Colonic mucosa (tissue), 4 donors: ENCODE measurements at places on chromosomes 6 and 20.
A peak's percentile ranks its signal among the peaks of the same experiment; 100 is the strongest.

DNA sequence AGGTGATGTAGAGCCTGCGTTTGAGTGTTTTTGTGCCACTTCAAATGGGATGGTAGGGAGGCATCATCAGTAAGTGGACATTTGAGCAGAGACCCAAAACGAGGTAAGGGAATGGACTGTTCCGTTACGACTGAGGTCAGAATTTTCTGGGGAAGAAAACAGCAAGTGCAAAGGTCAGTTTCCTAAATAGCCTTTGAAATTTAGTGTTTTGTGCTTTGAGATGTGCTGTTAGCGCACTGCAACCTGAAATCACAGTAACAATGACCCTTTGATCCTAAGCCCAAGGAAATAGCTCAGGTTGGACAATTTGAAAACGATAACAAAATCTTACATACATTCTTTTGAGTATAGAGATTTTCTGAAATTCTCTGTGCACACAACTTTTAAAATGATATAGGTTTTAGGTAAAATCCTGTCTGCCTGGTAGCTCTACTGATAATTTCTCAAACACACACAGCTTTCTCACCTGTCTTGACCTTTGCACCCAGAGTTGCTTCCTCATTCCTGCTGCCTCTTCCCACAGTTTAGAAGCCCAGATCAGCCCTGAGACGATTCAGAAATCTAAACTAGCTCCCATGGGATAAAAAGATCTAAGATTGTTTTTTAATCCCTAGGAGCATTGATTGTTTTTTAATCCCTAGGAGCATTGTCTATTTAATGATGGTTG is 22.1 kb downstream of the DCBLD1 start:
- peak; percentile 63 for DNase-seq

GRCh38 chr6:99478483-99478882 is 36.7 kb downstream of the USP45 start:
- DNase-seq, result no peak

DNA sequence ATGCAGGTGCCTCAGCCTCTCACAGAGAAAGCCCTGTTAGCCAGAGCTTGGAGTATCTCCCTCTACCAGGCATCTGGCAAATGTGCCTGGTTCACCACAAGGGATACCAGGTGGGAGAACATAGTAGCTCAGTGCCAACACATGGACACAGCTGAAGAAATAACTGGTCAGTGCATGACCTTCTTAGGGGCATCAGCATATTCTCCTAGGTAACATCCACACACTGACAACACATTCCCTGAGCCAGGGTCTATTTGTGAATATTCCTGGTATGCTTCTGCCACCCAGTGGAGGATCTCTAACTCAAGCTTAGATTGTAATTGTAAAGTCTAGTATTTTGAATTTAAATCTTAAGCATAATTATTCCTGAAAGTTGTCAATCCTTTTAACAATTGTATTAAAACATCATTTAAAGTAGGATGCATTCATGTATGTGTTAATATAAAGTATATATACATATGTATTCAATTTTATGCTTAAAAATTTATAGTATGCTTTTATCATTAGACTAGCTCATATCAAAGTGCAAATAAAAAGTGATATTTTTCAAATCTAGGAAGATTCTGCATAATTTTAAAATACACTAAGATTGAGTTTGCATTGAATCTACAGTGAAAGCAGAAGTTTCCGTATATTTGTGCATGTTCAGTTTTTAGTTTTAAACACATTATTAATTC is 45.3 kb upstream of the COL21A1 start:
- peak; percentile 35 for DNase-seq

GRCh38 chr6:85416049-85416448 is 33.8 kb upstream of the NT5E start:
- DNase-seq, result no peak

GRCh38 chr6:123575188-123575587 is 61.6 kb downstream of the TRDN start:
- DNase-seq, result no peak

GRCh38 chr6:168216751-168217191 is 102.8 kb downstream of the DACT2 start:
- DNase-seq, result no peak

- DNase-seq, result no peak
Observed at GRCh38 chr6:109706513-109706912, 15.4 kb downstream of the FIG4 start.

- DNase-seq, result peak; percentile 31
Observed at GRCh38 chr6:111871725-111872400, 1.4 kb downstream of the FYN start.

GRCh38 chr6:24403501-24403824 is 727 bp downstream of the MRS2 start:
- DNase-seq, result no peak

DNA sequence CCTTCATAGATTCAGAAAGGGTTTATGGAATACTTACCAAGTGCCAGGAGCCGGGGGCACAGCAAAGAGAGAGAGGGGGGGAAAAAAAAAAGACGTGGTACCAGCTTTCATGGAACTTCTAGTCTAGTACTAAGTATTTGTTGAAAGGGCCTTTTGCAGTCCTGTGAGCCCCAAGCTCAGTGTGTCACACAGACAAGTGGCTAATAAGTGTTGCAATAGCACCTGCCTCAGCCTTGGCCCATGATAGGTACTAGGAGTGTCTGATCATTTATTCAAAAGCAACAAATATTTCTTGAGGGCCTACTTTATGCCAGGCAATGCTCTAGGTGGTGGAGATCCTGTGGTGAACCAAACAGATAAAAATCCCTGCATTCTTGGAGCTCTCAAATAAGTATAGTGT is 7.9 kb downstream of the MYLK2 start:
- DNase-seq, result no peak

- DNase-seq, result no peak
Observed at GRCh38 chr6:56490993-56491392, 151.7 kb downstream of the DST start.

GRCh38 chr6:140775061-140775460 is 1357.7 kb upstream of the GJE1 start:
- DNase-seq, result no peak

DNA sequence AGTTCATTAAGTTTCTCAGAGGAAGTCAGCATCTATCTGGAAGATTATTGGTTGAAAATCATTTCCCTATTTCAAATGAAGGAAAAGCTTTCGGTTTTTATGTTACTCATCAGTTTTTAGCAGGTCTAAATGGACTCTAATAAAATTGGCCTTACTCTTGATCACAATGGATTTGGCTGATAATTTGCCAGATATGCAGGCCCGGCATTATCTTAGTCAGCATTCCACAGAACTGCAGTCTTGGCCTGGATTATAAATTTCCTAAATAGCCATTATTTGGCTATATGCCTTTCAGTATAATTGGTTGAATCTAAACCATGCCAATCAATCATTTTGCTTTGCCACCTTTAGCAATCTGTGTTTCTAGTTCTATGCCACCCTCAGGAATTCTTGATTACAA is 91.7 kb upstream of the KCNQ5 start:
- no peak for DNase-seq

DNA sequence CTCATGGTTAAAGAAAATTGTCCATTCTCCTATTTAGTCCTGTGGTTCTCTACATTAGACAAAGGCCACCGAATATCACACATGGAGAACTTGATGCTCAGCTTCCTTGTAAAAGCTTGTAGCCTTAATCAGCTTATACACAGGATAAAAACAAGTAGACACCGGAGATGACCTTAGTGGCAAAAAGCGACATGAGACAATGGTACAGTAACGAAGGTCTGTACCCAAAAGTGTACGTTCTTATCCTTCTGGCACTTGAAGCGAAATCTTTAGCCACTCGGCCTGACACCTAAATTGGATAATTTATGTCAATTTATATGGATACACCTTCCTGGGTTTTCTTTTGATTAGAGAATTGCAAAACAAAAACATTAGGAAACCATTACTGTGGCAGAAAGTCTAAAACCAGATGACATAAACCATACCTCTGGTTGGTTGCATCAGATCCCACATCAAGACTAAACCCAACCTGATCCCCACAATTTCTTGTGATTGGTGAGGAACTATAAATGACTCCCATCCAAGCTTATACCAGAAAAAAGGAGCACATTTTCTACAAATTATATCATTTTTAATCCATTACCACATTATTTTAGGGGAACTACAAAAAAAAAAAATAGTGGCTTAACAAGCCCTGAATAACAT is 6.1 kb downstream of the RBM39 start:
- no peak for DNase-seq

- no peak for DNase-seq
Observed at GRCh38 chr20:6533351-6533750, 234.1 kb upstream of the BMP2 start.

DNA sequence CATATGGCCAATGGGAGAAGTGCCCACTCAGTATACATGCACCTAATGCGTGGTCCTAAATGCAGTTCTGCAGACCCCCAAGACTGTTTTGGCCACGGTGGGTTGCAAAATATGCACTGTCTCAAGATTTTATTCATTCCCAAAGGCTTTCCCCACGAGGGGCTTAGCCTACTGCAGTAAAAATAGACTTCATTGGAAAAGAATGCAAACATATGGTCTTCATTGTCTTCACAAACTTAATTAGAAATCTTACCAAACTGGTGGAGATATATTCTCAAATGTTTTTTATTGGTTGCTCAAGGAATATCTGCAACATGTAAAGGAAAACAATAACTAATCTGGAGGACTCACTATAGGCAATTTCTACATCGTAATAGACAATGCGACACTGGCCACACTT is 31.6 kb upstream of the PRL start:
- no peak for DNase-seq

DNA sequence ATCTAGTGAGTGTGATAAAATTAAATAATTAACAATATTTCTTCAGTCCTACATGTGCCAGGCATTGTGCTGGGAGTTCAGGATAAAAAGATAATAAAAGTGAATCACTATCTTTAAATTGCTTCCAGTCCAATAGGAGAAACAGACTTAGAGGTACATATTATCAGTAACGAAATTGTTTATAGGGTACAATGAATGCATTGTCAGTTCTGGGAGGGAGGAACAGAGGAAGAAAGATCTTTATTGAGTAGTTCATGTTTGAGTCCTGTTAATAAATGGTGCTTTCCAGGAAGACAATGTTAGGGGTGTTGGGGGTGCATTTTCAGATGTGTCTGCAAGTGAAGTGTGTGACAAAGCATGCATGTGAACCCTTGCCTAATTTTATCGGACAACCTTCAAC is 183.1 kb downstream of the OGFRL1 start:
- DNase-seq, result no peak

DNA sequence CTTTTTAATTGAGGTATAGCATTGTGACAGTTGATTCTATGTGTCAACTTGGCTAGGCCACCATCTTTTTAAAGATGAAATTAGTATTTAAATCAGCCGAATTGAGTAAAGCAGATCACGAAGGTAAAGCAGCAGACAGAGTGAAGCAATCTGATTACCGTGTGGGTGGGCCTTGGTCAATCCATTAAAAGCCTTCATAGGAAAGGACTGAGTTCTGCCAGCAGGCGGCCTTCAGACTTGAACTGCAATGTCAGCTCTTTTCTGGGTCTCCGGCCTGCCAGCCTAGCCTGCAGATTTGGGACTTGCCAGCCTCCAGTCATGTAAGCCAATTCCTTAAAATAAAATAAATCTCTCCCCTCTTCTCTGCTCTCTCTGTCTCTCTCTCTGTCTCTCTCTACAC is 22.4 kb upstream of the TGM2 start:
- no peak for DNase-seq

DNA sequence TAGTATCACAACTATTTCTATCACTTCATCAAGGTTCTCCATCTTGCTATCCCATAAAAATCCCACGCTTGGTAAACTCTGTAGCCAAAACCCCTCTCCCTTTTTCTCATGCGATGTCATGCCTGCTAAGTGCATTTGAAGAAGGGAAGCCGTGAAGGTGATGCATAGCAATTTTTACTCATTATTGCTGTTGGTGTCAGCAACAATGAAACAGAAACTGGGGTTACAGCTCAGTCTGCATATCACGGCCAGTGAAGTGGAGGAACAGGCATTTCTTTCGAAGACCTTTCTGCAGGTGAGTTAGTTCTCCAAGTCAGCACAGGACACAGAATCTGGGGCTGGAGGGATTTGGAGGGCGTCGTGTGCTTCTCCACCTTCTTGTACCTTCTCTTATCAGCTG is 5.8 kb downstream of the UNC93A start:
- no peak for DNase-seq

GRCh38 chr6:119887666-119888065 is 538.1 kb upstream of the MAN1A1 start:
- no peak for DNase-seq

DNA sequence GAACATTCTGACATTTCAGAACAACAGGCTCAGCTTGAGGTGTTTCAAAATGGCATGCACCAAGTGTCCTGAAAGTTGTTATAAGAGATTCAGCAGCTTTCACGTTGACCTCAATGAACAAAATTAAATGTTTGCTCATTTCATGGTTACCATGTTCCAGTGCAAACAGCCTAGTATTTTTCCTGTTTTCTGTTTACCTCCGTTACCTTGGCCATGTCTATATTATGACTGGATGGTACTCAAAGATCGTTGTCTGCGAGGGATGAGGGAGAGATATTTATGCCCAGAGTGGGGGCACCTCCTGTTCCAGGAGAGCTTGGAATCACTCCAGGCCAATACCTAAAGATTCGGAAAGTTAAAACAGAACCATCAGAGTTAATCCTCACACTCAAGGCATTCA is 83.8 kb upstream of the SASH1 start:
- DNase-seq, result no peak

DNA sequence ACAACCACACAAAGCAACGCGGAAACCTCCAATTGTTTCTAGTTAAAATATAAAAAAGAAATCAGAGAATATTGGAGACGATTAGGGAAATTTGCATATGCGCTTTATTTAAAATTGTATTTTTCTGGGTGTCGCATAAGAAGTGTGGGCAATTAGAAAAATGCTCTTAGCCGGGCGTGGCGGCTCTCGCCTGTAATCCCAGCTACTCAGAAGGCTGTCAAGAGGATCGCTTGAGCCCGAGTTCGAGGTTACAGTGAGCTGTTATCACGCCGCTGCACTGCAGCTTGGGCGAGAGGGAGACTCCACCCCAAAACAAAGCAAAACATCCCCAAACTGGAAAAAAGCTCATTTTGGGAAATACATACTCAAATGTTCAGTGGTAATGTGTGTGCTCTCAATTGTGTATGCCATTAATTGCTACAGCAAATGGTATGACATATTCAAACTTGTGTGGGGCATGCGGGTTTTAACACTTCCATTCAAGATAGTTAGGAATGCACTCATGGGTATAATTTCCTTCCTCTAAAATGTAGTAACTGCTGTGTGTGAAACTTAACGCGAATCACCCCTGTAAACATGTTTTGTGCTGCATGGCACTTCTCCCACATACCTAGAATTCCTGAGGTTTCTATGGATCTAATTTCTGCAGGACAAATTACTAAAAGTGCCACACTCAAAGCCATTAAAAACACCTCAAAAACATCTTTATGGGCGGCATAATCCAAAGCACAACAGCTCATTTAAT is 54.7 kb upstream of the HFE start:
- DNase-seq, result peak; percentile 60
